ENCODE measurements at places on chromosomes 16 and 17.

- DNase-seq, result no peak
Observed at GRCh38 chr16:67163164-67163998, 1.2 kb upstream of the HSF4 start.

DNA sequence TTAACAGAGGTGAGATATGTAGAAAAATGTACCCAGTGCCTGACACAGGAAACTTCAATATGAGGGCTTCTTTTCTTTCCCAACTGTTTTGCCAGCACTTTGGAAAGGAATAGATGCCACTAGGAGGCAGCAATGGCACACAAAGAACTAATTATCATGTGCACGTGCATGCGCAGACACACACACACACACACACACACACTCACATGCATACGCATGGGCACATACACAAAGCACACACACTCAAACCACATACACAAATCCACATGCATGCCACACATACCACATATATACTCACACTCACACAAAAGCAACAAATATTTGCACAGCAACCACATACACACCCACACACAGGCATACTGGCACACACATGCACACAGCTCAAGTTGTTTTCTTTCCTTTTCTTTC lies 8.8 kb upstream of the CEP112 start:
- peak; percentile 72 for DNase-seq

GRCh38 chr17:79038545-79039135 lies 14.7 kb downstream of the C1QTNF1 start:
- peak; percentile 92 for DNase-seq

DNA sequence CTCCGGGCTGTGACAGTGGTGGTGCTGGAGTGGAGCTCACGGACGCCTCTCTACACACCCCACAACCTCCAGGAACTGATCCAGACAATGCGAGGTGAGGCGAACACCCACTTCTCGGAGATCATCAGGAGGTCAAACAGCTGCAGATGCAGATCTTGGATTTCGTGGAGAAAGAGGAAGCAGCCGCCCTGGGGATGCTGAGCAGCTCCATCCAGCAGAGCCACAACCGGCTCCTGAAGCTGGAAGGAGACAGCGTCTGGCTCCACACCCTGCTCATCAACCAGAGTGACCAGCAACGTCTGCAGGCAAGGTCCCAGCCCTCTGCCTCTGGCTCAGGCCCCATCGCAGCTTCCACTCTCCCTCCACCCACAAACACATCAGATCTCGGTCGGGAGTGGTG lies 13.2 kb upstream of the SLC16A5 start:
- DNase-seq, result no peak

- peak; percentile 61 for DNase-seq
Observed at GRCh38 chr16:81623365-81624102, 155.6 kb upstream of the PLCG2 start.

DNA sequence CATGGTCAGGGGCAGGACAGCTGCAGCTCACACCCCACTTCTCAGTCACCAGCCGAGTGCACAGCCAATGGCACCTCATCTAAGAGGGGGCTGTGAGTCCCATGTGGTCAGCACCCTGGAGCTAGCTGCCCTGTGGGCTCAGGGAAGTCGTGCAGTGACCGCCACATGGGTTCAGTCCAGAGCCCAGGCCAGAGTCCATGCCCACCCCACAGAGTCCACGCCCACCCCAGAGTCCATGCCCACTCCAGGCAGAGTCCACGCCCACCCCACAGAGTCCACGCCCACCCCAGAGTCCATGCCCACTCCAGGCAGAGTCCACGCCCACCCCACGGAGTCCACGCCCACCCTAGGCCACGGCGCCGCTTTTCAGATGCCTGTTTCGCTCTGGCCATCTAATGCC lies 24.1 kb downstream of the SLC7A5 start:
- DNase-seq, result no peak

- DNase-seq, result peak; percentile 52
Observed at GRCh38 chr16:58459344-58460218, 40.4 kb upstream of the NDRG4 start.

DNA sequence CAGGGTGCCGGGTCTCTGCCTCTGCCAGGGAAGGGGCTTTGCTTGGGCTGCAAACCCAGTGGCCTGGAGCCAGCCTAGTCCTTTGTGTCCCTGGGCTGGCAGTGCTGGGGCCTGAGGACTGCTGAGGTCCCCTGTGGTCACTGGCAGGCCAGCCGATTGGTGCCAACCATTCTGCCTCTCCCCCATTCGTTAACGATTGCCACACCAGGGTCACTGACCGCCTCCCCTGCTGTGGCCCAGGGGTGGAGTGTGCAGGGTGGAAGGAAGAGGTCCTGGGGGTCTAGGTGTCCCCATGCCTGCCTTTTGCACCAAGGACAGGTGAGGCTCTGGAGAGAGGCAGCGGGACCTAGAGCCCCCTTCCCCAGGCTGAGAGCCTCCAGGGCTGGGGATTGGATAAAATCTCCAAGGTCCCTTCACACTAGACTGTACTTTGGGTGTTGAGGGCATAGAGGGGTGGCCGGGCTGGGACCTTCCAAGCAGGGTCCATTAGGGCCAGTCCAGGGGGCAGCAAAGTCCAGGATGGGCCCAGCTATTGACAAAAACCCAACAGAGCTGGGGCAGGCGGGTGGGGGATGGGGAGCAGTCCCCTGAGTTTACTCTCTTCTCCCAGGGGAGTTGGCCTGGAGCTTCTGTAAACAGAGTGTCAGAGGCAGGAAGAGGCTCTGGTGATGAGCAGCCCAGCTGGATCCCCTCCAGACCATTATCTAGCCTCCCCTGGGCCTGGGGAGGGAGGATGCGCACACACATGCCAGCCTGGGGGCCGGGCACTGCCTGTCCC lies 1.1 kb downstream of the VASN start:
- DNase-seq, result peak; percentile 47

- no peak for DNase-seq
Observed at GRCh38 chr17:26792486-26792885, 501.4 kb upstream of the WSB1 start.

GRCh38 chr17:77973953-77974352 lies 15.4 kb downstream of the TNRC6C start:
- DNase-seq, result no peak

- DNase-seq, result peak; percentile 7
Observed at GRCh38 chr16:22326771-22327445, 29.7 kb downstream of the POLR3E start.

DNA sequence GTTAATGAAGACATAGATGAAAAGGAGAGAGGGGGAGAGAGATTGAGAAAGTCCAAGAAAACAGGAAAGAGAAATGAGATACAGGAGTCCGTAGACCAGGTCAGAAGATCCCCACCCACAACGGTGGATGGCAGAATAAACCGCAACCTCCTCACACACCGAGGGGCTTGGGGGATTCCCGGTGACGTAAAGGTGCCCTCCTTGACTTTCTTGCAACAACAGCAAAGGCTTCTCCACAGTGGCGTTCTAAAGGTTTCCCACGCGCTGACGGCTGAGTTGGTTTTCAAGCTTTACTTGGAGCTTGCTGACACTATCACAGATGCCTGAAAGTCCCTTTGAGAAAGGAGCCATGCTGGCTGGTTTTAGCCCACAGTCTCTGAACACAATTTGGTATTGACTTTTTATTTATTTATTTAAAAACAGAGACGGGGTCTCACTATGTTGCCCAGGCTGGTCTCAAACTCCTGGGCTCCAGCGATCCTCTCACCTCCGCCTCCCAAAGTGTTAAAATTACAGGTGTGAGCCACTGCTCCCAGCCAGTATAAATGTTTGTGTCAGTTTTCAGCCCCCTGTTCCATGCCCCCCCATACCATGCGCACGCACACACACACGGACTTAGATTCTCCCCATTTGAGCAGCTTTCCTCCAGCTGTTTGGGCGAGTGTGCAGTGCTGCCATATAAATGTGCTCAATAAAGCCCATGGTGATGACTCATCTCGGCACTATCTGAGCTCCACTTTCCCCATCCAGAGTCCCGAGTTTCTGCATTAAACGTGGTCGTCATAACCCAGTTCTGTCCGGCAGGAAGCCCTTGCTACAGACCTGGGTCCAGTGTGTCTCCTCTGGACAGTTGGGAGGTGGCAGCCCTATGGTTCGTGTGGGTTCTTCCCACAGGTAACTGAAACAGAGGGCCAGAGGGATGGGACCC lies 33.0 kb upstream of the SEC14L1 start:
- peak; percentile 50 for DNase-seq

DNA sequence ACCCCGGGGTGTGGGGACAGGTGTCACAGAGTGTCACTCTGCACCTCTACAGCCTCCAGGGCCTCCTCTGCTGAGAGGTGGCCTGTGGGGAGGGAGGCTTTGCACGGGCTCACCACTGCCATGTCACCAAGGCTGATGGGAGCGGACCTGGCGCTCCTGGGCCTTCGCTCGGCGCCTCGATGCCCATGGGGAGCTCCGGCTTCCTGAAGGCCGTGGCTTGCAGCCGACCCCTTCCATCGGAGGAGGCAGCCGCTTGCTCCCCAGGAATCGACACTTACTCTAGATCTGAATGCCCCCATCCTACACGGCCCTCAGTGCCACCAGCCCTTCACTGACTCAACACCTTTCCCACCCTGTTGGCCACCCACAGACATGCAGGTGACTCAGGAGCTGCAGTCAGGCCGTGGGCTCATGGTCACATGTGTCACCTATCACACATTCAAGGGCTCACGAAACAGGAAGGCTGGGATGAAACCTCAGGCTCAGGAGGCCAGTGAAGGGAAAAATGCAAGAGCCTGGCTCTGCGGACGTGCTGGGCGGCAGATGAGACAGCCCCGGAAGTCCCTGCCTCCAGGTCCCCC lies 11.9 kb downstream of the LGALS3BP start:
- no peak for DNase-seq

GRCh38 chr17:37479025-37479424 lies 10.7 kb upstream of the DUSP14 start:
- DNase-seq, result no peak

- no peak for DNase-seq
Observed at GRCh38 chr16:9135797-9136196, 44.4 kb downstream of the HAPSTR1 start.

DNA sequence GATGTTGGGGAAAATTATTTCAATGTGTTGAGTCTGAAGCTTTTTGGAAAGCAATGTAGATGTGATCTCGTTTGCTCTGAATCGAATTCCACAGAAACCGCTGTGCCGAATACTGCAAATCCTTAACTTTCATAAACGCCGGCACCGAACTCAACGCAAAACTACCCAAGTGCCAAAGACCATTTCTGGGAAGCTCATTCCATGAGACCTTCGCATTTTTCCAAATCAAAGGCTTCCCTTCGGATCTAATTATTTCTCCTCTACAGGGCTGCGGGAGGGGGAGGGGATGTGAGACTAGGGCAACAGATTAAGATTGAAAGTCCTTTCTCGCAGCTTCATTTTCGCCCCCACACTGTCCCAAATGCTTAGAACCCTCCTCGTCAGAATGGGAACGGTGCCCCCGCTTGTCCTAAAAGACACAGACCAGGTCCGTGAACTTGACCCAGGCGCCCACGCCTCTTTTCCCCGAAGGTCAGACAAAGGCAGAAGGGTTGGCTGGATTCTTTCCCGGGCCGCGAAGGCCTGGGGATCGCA lies 4.0 kb downstream of the PRAC1 start:
- no peak for DNase-seq

DNA sequence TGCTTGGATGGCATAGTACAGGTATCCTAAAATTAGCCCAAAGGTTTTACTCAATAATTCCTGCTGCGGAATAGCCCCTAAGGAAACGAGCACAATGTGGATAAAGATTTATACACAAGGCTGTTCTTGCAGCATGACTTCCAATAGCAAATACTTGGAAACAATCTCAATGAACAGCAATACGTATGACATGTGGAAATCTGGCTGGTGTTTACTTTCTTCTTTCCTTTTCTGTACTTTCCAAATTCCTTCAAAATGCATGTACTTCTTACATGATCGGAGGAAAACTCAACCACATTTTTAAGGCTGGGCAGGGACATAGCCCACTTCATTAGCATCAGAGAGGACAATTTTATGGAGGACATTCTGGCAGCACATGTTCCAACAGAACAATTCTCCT lies 86.6 kb downstream of the C16orf95 start:
- no peak for DNase-seq

DNA sequence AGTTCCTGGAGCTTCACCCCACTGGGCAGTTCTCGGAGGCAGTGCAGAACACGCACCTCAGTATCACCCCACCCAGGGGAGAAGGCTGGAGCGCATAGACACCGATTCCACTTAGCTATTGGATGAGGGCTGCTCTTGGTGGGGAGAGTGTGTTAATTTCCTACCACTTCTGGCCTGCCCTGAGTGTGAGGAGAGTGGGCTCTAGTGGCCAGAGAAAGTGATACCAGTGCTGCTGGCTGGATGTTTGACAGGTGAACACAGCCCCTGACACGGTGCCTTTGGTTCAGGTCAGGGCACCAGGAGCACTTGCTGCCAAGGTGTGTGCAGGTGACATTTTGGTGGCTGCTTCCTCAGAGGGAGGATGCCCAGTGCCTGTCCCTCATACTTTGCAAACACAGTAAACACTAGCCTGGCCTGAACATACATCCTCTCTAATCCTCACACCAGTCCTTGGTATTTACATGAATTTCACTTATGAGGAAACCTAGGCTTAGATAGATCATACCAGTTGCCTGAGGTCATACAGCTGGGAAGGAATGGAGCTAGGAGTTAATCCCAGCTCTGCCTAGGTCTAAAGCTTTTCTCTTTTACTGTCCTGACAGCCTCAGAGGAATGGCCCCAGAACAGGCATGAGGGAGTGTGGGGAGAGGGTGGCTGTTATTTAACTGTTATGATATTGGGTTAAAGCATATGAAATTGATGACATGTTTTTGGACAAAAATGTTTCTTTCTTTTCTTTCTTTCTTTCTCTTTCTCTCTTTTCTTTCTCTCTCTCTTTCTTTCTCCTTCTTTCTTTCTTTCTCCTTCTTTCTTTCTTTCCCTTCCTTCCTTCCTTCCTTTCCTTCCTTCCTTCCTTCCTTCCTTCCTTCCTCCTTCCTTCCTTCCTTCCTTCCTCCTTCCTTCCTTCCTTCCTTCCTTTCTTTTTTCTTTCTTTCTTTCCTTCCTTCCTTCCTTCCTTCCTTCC lies 21.0 kb upstream of the ITGAX start:
- DNase-seq, result no peak

DNA sequence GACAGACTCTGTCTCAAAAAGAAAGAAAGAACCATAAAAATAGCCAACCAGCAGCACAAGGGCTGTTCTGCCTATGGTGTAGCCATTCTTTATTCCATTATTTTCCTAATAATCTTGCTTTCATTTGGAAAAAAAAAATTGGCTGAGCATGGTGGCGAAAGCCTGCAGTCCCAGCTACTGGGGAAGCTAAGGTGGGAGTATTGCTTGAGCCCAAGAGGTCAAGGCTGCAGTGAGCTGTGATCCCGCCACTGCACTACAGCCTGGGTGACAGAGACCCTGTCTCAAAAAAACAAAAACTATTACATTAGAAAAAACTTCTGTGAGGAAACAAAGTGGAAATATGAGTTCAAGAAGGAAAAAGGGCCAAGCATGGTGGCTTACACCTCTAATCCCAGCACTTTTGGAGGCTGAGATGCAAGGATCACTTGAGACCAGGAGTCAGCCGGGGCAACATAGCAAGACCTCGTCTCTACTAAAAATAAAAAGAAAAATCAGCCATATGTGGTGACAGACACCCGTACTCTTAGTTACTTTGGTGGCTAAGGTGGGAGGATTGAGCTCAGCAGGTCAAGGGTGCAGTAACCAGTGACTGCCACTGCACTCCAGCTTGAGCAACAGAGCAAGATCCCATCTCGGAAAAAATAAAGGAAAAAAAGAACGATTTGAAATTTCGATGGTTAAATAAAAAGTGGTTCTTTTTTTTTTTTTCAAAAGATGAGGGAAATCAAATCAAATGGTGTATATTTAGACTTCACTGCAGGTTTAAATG lies 2.5 kb downstream of the DCAKD start:
- DNase-seq, result no peak

GRCh38 chr17:74280093-74280513 lies 6.1 kb downstream of the DNAI2 start:
- no peak for DNase-seq
